Pancreas (tissue), 10 donors: ENCODE measurements at places on chromosomes 4 and X. TPM values are rescaled to one million over a fixed set of nuclear protein-coding genes. Genes with fewer than 3 reads are reported as not detected.

GRCh38 chr4:162853788-162854187, 312.9 kb downstream of the NAF1 start:
- no peak for DNase-seq

DNA sequence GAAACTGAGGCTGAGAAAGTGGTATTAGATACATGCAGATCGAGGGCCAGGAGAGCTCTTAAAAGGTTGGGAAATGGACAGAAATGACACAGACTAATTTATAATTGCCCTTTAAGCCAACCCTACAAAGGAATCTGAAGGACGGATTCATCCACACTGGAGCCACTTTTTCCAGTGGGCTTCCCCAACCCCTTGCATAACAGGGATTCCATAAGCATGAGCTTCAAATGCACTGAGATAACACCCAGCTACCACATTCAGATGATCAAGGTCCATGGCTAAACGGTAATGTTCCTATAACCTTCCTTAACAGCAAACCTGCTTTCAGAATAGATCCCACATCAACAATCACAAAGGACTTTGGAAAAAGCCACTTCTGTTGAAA, 34.2 kb downstream of the PLAC1 start:
- no peak for DNase-seq

GRCh38 chr4:1087371-1087770, 26.0 kb downstream of the RNF212 start:
- DNase-seq, result no peak

DNA sequence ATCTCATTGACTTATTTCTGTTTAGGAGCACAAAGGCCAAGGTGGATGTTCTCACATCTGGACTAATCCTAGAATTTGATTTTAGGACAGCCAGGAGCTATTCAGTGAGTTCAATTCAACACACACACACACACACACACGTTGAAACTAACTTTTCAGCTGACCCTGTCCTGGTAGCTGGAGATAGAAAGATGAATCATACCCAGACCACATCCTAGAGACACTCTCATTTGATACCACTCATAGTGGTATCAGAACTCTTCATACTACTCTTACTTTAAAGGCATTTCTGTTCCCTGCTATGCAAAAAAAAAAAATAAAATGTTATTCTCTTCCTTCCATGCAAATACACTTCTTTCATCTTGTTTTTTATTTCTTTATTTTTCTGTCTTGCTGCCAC, 36.7 kb downstream of the KLF8 start:
- DNase-seq, result no peak

DNA sequence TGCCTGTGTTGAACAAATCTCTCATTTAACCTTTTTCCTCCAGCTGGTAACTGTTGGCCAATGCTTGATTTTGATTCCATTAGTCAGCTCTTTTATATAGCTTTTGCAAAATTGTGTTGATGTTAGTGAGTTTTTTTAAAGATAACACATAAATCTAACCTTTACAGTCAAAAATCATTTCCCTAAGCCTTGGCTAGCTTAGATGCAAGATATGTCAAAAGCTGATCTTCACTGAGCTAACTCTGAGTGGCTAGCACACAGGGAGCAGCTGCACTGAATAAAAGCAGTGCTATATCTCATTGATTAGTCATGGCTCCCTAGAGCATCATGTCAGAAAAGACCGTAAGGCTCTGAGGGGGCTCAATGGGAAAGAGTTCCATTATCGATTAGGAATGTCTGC, 78.7 kb downstream of the PPARGC1A start:
- no peak for DNase-seq

GRCh38 chr4:57265831-57266582, 155.8 kb upstream of the IGFBP7 start:
- no peak for DNase-seq

- DNase-seq, result no peak
Observed at GRCh38 chr4:176013476-176014247, 52.0 kb upstream of the WDR17 start.

- no peak for DNase-seq
Observed at GRCh38 chr4:48954314-48954713, 31.8 kb upstream of the CWH43 start.

GRCh38 chr4:150037251-150037856, 40.9 kb upstream of the DCLK2 start:
- no peak for DNase-seq

GRCh38 chrX:21683941-21684340, 25.8 kb upstream of the KLHL34 start:
- no peak for DNase-seq

GRCh38 chrX:17167915-17168314, 207.1 kb upstream of the NHS start:
- no peak for DNase-seq

- no peak for DNase-seq
Observed at GRCh38 chr4:145763399-145763798, 83.5 kb downstream of the C4orf51 start.

- DNase-seq, result no peak
Observed at GRCh38 chrX:44937606-44938005, 64.6 kb downstream of the KDM6A start.

- DNase-seq, result peak; percentile 39
Observed at GRCh38 chrX:16882169-16882568, 12.0 kb upstream of the RBBP7 start.

GRCh38 chrX:48531358-48531959, 8.1 kb upstream of the TBC1D25 start:
- no peak for DNase-seq

GRCh38 chr4:10105421-10105820, 11.2 kb downstream of the WDR1 start:
- no peak for DNase-seq

DNA sequence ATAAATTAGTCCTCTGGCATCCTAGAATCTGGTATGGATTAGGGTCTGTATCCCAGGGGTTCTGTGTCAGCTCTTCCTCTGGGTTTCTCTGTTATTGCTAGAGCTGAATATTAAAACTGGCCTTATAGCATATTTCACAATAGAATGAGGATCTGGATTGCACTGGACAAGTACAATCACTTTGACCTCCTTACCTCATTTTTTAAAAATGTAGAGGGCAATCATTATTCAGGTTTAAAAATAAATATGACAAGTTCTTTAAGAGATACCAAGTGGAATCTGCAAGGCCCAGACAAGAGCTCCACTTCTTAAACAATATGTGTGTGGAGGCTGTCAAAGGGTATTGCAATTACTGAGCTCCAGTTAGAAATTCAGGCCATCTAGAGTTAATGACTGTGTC, 1.4 kb downstream of the PALLD start:
- no peak for DNase-seq

DNA sequence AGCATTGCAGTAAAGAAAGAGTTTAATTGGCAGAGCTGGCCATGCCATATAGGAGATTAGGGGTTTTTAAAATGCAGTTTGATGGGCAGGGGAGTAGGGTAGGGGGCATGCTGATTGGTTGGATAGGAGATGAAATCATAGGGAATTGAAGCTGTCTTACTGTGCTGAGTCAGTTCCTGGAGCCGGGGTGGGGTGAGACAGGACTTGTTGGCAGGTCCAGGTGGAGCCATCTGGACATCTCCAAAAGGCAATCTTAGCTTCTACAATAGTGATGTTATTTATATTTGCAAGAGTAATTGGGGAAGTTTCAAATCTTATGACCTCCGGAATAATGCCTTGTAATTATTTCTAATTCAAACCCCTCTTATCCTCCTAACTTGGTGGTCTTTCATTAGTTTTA, 32.4 kb upstream of the PGM2 start:
- DNase-seq, result no peak

GRCh38 chrX:71581210-71581609, 3.0 kb downstream of the GCNA start:
- no peak for DNase-seq

- DNase-seq, result no peak
Observed at GRCh38 chr4:169236873-169237626, 33.7 kb downstream of the SH3RF1 start.

- no peak for DNase-seq
Observed at GRCh38 chr4:13849778-13850177, 222.3 kb upstream of the BOD1L1 start.

- DNase-seq, result peak; percentile 50
Observed at GRCh38 chrX:102712216-102712966, at the start of gene GPRASP2. Gene GPRASP2 (plus strand): TSS chrX:102712448. CDS start chrX:102714870, 2,422 bp downstream.

DNA sequence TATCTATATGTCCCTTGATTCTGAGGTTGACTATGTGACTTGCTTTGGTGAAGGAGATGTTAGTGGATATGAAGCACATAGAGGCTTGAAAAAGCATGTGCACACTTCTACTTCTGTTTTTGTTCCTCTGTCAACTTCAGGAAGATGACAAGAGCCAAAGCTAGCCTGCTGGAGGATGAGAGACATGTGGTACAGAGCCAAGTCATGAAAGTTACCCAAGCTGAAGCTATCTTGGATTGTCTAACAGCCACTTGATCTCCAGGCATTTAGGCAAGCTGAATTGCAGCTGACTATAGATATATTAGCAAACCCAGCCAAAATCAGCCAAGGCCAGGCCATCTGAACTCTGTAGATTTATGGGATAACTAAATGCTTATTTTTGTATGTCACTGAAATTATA, 70.8 kb upstream of the DYNLT3 start:
- no peak for DNase-seq

DNA sequence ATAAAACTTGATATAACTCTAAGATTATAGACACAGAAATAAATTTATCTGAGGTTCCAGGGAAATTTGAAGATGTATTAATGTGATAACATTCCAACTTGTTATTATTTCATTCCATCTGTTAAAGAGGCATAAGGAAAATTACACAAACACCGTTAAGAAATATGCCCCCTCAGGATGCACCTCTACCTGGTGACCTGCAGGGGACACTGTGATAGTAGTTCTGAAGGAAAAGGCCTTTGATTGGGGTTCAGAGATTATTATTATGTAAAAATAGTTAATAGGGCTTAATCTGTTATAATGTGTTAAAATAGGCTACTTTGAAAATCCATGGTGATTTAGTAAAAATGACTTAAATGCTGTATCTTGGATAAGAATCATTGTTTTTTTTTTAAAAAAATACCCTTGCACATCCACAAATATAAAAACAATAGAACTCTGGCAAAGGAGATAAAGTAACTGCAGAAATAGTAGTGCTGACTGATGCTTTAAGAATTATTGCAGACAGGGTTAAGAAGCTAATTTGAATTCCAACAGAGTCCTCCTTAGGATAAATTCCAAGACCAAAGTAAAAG, 6.1 kb upstream of the ABRAXAS1 start:
- no peak for DNase-seq

- DNase-seq, result no peak
Observed at GRCh38 chr4:145041378-145041777, 56.6 kb downstream of the ANAPC10 start.

- DNase-seq, result no peak
Observed at GRCh38 chrX:45803383-45803921, 602.8 kb upstream of the DIPK2B start.

Gene ADGRG4
- total RNA-seq, result not detected

Gene OPRPN
- total RNA-seq, result not detected

Gene UNC5C
- total RNA-seq, result 0.16 TPM

Gene NAA11
- not detected for total RNA-seq

Gene CCNB3
- 0.35 TPM for total RNA-seq

Gene TECRL
- total RNA-seq, result not detected

Gene CITED1
- total RNA-seq, result 0.83 TPM

Gene FAM184B
- not detected for total RNA-seq

Gene SYP
- 9.1 TPM for total RNA-seq
